ENCODE measurements at places on chromosomes 2 and 18.

DNA sequence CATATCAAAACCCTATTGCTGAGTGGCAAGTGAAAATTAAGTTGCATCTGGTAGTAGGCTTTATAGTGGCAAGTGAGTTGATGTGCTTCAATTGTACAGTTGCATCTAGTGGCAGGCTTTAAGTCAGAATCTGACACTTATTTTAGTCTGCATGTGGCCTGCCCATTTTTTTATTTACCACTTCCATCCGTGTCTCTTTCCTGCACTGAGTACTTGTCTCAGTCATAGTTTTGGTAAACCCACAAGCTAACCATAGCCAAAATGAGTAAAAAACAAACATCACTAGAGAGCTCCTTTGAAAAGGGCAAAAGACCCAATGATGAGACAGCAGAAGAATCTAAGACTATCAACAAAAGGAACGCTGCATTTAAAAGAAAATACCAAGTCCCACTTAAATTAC is 96.0 kb upstream of the CRACDL start:
- DNase-seq: no peak

GRCh38 chr18:3179430-3180089 is 40.2 kb downstream of the MYOM1 start:
- DNase-seq: no peak

DNA sequence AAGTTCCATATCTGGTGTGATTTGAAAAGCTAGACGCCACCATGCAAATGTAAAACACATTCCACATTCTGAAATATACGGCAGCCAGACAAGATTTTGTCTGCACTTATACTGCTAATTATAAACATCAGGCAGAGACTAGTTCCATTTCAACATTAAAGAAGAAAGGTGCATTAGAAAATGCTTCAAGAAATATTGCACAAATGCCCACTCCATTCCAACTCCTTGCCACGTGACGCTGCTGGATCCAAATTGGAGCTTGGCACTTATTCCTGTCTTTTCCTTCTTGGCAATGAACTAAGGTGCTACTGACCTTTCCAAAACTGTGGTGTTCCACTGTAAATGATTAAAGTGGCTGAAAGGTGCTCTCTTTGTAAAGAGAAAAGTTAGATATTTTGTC is 6.3 kb downstream of the COL6A3 start:
- DNase-seq: no peak

DNA sequence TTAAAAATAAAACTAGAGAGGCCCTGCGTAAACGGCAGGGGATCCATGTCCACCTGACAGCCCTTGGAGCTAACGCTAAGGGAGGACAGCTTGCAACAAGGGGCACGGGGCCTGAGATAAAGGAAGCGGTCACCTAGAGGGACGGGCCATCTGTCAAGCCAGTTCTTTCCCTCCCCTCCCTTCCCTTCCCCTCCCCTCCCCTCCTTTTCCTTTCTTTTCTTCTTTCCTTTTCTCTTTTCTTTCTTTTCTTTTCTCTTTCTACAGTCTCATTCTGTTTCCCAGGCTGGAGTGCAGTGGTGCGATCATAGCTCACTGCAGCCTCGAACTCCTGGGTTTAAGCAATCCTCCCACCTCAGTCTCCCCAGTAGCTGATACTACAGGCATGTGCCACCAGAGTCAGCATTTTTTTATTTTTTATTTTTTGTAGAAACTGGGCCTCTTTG is 34.5 kb upstream of the CTAGE1 start:
- no peak for DNase-seq

DNA sequence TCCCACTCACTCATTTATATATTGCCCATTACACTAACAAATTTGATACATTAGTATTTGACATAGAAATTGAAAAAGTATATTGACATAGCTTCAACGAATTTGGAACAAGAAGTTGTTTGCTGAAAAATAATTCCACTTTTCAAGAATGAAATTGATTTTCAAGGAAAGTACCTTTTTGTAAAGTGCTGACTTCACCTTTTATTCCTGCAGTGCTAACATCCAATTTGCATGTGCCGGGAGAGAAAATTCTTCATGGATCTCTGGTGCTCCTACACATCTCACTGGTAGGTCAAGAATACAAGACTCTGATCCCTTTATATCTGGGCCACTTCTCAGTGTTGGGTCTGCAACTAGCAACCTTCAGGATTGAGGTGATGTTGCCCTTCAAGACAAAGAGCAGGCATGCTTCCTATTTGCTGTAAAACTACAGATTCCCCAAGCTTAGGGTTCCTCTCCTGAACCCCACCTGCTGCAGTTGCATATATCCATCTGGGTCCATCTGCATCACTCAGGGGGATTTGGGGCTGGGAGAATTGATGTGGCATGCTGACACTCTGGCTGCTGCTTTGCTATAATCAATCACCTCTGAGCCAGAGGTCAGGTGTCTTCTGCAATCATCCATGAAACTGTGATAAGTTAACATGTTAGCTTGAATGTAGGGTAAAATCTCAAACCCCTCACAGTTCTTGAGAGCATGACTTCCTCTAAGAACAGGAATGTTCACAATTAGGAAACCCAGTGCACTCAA is 108.4 kb upstream of the TTN start:
- DNase-seq: no peak

DNA sequence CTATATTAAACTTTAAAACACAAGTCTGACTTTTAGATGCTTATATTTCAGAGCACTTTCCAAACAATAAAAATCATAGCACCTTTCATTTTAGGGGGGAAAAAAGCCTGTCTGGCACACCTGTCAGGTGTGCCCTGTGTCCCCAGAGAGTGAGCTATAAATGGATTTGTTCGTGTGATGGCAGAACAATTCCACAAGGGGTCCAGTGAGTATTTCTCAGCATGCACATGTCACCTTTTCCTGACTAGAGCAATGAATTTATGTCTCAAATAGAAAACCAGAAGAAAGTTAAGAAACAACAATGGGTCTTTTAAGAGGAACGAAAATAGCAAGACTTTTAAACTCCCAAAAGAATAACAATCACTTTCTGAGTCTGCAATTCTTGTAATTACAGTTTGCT is 55.9 kb downstream of the ACVR1C start:
- peak; percentile 23 for DNase-seq

DNA sequence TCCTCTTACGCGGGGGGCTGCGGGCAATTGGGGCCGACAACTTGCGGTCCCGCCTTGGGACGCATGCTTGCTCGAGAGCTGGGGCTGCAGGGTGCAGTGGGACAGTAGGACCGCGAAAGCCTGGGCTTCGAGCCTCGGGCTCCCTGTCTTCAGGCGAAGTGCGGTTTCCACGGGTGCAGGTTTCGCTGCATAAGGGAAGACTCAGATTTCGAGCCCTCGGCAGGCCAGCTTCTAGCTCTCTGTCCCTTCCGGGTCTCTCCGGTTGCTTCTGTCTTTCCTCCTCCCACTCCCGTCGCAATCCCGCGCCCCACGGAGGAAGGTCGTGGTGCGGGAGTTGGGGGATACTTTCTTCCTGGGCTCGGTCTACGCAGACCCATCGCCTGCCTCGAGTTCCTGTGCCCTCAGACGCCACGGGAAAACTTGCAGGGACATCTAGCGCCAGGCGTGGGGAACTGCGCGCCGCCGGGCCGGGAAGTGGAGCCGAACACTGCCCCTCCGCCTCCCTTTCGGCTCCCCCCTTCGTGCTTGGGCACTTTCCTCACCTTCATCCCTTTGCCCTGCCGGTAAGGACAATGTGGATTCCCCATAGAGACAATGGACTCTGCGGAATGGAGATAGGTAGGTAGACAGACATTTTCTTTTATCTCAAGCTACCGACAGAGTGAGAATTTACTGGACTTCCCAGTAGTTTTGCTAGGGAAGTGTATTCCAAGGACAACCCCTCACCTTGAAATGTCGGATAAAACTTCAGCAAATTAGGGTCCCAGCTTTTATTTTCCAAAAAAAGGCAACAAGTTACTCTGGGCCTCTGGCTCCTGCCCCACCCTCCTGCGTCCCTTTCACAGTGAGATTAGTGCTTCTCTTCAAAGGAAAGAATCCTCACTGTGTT is 4.2 kb upstream of the HOXD13 start:
- peak; percentile 94 for DNase-seq

DNA sequence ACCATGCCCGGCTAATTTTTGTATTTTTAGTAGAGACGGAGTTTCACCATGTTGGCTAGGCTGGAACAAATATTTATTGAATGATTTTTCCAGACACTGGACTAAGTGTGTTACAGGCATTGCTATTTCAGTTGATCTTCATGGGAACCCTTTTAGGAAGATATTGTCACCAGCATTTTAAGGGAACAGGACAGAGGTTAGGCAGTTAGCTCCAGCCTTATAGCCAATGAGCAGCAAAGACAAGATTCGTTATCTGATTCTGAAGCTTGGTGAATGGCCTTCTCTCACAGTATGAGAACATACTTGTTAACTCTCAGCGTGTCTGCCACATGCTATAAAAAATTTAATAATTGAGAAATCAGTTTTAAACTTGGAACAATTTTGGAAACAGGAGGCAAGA is 73.4 kb downstream of the SOCS6 start:
- DNase-seq: no peak

GRCh38 chr2:181780047-181780651 is 99.8 kb upstream of the NEUROD1 start:
- DNase-seq: no peak

- DNase-seq: no peak
These were observed 90.0 kb downstream of the C2orf74 start for GRCh38 chr2:61252031-61252430.

- no peak for DNase-seq
These were observed 58.8 kb upstream of the HAAO start for GRCh38 chr2:42851186-42851585.

- DNase-seq: no peak
These were observed 392.7 kb upstream of the ST6GAL2 start for GRCh38 chr2:107278672-107279071.

All from HuH-7.5 (cell line).